ENCODE measurements at places on chromosomes 1 and 21.

DNA sequence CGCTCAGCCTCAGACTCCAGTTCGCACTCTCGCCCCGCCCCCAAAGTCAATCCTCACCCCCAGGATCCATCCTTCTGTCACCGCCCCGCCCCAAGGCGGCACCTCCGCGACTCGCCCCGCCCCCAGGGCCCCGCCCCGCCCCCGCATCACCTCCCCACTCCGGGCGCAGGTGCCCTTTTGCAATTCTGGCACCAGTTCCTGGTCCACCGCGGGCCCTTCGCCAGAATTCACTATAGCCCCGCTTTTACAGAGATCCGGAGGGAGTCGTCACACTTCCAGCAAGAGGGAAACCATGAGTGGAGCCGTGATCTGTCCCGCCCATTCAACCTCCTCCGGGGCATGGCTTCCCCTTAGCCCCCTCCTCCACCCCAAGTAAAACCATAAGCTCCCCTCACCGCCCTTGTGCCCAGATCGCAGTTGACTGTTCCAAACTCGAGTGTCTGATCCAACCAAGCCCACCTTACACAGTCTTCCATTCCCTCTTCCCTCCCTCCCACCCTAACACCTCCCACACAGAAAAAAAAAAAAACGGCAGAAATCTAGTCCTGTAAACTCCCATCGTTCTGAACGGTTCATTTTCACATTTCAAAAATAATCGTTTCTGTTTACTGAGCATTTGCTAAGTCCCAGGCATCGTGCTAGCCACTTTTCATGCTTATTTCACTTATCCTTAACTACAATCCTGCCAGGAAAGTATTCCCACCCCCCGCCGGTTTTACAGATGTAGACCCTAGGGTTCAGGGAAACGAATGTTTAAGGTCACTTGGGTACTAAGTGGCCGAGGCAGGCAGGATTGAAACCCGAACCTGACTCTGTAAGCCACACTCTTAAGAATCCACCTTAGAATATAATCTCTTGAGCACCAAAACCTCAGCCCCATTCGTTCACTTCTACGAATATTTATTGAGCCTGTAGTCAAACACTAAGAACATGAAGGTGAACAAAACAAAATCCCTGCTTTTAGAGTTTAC is 1.3 kb upstream of the DNAJC16 start:
- DNase-seq: peak; percentile 10

DNA sequence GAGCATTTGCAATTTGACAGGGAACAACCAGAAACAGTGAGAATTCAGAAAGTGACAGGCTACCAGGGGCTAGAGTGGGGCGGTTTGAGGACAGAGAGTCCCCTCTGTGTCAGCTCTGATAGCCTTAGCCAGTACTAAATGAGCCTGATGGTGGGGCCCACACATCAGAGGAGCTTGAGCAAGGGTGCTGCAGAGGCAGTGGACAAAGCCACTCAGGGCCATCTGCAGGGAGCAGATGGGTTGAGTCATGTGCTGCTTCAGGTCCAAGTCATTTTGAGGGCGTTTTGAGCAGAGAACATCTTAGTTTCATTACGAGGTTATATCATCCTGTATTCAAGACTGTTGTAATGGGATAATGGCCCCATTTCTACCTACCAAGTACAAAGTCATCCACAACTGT is 7.7 kb downstream of the LRRC52 start:
- DNase-seq: no peak

DNA sequence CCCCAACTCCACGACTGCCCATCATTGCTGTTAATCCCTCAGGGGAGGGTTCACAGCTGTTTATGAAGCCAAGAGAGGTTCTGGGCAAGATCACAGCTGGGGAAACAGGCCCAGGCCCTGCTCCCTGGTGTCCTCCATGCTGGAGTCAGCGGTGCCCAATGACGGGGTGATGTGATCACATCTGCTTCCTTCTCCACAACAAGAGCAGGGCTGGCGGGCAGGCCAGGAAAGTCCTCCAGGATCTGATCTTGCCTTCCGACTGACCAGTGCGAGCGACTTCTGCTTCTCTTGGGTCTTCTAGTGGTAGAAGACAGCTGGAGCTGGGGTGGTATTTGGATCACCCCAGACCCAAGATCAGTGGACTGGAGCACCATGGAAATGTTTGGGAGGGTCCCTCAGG is 951 bp upstream of the LINGO4 start:
- no peak for DNase-seq

- DNase-seq: no peak
These were observed 167.7 kb downstream of the SIPA1L2 start for GRCh38 chr1:232462213-232462612.

DNA sequence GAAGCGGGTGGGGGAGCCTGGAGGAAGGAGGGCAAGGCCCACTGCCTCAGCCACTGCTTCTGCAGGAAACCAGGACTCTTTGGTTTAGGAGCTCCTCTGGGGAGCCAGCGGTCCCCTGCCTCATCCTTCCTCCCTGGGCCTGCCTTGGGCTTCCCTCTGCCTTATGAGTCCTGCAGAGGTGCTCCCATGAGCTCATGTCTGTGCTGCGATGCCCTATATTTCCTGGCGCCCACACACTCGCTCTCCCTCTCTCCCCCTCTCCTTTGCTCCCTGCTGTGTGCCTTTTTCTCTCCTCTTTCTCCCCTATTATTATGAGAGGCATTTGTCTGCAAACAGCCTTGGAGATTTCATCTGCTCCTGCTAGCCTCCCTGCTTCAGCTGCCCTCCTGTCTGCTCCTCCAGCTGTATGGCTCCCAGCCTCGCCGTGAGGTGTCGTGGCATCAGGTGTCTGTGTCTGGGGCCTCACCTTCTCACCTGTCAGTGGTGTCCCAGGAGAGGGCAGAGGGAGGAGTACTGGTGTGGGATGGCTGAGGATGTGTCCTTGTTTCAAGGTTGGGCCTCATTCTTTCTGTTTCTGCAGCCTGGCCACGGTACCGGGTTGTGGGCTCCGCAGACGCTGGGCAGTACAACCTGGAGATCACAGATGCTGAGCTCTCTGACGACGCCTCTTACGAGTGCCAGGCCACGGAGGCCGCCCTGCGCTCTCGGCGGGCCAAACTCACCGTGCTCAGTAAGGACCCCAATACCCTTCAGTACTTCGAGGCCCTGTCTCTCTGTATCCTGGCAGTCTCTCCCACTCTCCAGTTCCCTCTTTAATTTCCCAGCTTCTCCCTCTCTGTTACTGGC is 84.2 kb downstream of the KIRREL1 start:
- no peak for DNase-seq

GRCh38 chr1:44849575-44850132 is 6.6 kb upstream of the PTCH2 start:
- DNase-seq: no peak

DNA sequence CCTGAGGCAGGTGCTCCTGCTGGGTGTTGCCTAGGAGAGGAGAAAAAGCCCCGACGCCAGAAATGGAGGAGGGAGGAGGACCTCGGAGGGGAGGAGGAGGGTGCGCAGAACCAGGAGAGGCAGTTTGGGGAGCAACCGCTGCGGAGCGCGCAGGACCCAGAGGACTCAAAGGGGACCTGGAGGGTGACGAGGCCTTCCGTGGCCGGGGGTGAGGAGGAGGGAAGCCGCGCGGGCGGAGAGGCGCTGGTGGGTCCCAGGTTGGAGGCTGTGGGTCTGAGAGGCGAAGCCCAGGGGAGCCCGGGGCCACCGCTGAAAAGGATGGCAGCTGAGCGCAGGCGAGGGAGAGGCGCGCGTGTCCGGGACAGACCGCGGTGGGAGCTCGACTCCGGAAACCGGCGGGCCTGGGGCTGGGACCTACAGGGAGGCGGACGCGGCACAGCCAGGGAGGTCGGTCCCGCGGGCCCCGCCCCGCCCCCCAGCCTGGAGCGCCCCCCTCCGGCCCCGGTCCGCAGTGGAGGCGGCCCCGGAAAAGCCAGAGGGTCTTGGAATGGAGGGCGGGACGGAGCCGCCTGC is 15.1 kb downstream of the RNF223 start:
- peak; percentile 20 for DNase-seq

DNA sequence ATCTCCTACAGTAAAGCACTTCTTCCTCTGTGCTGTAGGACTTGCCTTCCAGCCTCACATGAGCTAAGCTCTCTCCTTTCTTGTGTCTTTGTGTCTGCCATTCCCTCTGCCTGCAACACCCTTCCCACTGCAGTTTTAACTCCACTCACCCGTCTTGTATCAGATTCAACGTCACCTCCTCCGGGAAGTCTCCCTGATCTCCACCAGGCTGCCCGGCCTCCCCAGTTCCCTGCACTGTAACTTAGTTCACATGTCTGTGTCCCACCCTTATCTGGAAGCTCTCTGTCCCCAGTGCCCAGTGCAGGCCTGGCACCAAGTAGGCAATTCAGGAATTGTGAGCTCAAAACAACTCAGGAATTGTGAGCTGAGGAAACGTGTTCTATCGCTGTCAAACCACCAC is 96.4 kb downstream of the GLIS1 start:
- no peak for DNase-seq

DNA sequence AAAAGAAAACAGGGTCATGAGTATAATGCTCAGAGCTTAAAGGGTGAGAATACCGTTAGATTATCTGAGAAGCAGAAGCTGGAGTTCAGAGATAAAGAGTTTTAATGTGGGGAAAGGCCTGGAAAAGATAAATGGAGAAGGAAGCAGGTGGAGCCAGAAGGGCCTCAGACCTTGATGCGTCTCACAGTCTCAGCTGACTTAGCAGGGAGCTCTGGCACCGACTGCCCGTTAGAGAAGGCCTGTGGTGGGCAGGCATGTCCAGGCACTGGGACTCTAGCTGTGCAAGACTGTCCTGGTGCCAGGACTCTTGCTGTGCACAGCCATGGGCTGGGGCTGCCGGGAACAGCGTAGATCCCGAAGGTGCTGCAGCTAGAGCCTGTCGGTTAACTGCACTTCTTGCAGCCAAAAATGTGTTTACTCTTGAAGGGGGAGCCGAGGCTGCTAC is 3.8 kb upstream of the SLAMF9 start:
- no peak for DNase-seq

DNA sequence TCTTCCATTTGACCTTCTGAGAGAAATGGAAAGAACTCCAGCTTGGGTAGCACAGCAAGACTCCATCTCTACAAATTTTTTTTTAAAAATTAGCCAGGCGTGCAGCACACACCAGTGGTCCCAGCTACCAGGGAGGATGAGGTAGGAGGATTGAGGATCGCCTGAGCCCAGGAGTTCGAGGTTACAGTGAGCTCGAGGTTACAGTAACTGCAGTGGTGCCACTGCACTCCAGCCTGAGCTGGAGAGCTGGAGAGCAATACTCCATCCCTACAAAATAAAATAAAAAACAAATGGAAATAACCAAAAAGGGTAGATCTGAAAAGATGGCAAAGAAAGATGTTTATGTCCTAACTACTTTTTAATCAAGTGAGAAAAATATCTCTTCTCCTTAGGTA is 14.5 kb downstream of the POGZ start:
- DNase-seq: no peak

GRCh38 chr1:116945996-116946395 is 36.3 kb downstream of the PTGFRN start:
- peak; percentile 13 for DNase-seq

DNA sequence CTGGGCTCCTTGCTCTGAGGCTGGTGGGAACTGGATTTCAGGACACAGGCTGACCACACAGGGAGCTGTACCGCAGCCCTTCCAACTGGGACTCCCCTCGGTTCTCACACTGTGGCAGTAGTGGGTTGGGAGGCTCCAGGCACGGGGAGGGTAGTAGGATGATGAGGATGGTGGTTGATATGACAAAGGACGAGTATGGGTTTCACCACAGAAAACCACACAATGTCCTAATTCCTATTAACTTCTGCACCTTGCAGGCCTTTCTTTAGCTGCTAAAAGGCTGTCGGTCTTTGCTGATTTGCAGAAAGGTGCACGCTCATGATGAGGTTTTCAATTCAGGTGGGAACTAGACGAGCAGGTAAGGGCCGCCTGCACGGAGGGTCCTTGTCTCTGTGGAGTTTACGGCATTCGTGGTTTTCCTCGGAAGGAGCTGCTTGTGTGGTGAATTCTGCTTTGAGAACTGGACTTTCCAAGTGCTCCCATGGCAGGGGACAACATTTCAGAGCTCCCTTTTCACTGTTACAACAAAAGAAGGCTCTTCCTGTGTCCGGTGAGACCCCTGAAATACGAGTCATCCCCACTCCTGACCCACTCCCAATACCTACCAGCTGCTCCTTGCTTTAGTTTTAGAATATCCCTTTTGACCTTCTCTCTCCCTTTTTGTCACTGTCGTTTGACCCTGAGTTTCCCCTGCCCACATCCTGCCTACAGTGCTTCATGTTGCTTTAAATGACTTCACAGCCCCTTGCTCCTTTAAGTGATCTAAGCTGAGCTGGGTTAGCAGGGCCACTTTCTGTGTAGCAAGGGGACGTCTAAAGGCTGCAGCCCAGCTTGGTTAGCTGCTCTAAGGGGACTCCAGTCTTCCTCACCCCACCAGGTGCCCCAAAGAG is 125.1 kb downstream of the MRPS6 start:
- no peak for DNase-seq

GRCh38 chr1:37298769-37299168 is 175.6 kb upstream of the ZC3H12A start:
- DNase-seq: no peak

GRCh38 chr1:152141971-152142584 is 16.9 kb downstream of the RPTN start:
- DNase-seq: peak; percentile 77

- peak; percentile 59 for DNase-seq
These were observed 255.9 kb downstream of the FAF1 start for GRCh38 chr1:50704126-50704525.

GRCh38 chr1:11052839-11053757 is 6.1 kb upstream of the MASP2 start:
- DNase-seq: no peak

- DNase-seq: peak; percentile 53
These were observed 80.2 kb upstream of the GREM2 start for GRCh38 chr1:240691909-240692705.

GRCh38 chr1:221439008-221439746 is 302.7 kb downstream of the DUSP10 start:
- peak; percentile 92 for DNase-seq

DNA sequence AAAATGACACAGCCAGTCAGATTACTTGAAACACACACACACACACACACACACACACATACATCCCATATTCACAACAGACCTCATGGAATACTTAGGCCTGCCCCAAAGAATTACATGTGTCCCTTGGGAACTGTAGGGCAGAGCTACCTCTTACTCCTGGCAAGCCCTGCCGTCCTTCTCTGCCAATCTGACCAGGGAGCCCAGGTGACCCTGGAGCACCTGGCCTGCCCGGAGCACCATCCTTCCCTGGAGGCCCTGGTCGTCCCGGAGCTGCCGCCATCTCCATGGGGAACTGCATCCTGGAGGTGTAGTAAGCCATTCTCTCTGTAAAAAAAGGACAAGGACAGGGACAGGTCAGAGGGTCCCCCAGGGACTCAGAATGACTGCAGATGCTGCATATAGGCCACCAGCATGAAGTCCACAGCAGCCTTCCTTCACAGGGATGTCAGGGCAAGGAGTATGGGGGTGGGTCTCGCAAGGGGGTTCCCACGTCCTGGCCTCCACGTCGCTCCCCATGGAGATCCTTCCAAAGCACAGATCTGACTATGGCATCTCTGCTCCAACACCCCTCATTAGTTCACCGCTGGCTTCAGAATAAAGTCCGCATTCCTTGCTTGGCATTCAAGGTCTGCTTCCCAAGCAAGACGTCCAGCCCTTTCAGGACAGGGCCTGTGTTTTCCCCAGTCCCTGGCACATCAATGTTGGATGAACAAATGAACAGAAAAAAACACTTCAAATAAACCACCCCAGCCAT is 9.2 kb upstream of the PEF1 start:
- DNase-seq: no peak
